ENCODE measurements at places on chromosomes 4 and X.

DNA sequence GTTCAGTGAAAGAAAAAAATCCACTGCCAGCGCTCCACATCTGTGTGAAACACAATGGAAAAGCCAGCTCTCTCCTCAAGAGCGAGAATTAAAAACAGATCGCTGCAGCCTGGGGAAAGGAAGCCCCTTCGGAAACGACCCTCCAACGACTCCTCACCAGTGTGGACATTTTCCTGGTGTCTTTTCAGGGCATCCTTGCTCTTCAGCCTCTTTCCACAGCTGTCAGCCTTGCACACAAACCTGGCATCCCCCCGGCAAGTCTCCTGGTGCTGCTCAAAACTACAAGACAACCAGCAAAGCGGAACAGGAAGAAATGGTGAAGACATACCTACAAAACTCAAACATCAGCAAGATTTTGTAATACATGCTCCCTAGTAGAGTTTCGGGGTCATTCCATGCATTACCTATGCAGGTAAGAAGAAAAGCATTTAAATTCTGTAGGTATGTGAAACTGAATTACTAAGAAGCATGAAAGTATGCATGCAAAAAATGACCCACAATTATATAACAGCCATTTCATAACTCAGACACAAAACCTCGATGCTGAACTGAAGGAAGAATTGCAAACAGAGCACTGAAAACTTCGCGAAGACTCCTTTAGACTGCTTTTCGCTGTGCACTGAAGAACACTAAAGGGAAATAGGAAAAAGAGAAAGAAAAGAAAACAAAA, 106.1 kb downstream of the PRDM5 start:
- DNase-seq = no peak

DNA sequence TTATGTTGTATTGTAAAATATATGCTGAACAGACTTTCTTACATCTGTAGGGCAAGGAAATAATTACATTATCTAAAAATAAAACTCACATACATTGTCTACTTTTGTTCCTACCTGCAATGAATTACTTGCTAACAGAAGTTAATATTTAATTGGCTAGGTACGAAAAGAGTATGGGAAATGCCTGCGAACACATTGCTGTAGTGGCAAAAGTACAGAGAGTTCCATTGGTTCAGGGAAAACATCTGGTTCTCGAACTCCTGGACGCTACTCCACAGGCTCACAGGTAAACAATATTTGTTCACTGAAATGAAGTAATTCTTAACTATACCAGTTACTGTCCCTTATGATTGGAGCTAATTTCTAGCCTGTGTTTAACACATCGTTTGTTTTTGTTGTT, 837.4 kb downstream of the ADGRL3 start:
- DNase-seq = no peak

DNA sequence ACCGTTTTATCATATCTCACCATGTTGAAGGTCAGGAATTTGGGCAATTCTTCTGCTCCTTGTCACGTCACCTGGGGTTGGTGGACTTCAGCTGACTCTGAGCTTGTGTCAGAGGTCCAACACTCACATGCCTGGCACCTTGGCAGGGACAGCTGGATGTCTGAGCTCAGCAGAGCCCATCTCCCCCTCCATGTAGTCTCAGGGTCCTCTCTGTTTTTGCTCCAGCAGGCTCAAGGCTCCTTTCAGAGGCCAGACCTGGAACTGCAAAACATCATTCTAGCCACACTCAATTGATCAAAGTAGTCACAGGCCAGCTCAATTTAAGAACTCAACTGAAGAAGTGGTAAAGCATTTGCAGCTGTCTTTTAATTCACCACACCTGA, 45.4 kb downstream of the EDNRA start:
- no peak for DNase-seq

DNA sequence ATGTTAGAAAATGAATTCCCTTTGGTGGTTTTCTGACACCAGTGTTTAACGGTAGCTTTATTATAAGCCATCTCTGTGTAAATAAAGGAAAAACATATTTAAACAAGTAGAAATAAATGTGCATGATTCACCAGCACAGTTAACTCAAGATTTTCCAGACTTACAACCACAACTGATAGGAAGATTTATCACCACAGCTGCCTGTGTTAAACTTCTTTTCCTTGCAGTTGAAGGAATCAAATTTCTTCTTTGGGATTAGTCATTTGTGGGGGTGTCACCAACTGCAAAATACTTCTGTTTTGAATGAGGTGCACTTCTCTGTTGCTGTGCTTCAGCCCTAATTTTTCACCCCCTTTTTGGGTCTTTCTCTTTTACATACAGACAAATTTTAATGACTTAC, 128.1 kb upstream of the STK26 start:
- no peak for DNase-seq

All from NCI-H2081 treated with DMSO at 0.1 percent for 48 hours (cell line).